ENCODE measurements at places on chromosomes 2 and 18. TPM values are rescaled to one million over a fixed set of nuclear protein-coding genes. Genes with fewer than 3 reads are reported as not detected.

FBXO41 gene
- total RNA-seq, result 5.4 TPM

HNMT gene
- total RNA-seq, result 3.4 TPM

PKDCC gene
- not detected for total RNA-seq

CRYGD gene
- not detected for total RNA-seq

ZNF513 gene
- total RNA-seq, result 9.4 TPM

CAPN14 gene
- 0.30 TPM for total RNA-seq

C2orf80 gene
- not detected for total RNA-seq

SLC5A7 gene
- total RNA-seq, result not detected

ALPG gene
- not detected for total RNA-seq

NT5C1B gene
- not detected for total RNA-seq

B3GNT7 gene
- total RNA-seq, result 0.34 TPM

CNGA3 gene
- not detected for total RNA-seq

CXCR4 gene
- total RNA-seq, result not detected

AQP12A gene
- not detected for total RNA-seq

OTOS gene
- total RNA-seq, result not detected

PARD6G gene
- total RNA-seq, result 32.2 TPM

RAMP1 gene
- total RNA-seq, result 8.2 TPM

TUBA4B gene
- not detected for total RNA-seq

HOXD13 gene
- not detected for total RNA-seq

FN1 gene
- 133 TPM for total RNA-seq

SALL3 gene
- total RNA-seq, result not detected

CNDP1 gene
- not detected for total RNA-seq

ITGA6 gene
- 777 TPM for total RNA-seq

RIF1 gene
- 19.4 TPM for total RNA-seq

SLC16A14 gene
- total RNA-seq, result 0.34 TPM

ANKRD62 gene
- not detected for total RNA-seq

TUBB6 gene
- total RNA-seq, result 1,032 TPM

MSTN gene
- total RNA-seq, result not detected

PAX8 gene
- total RNA-seq, result 3.7 TPM

NAT8 gene
- total RNA-seq, result not detected

DCDC2C gene
- not detected for total RNA-seq

POLR1A gene
- total RNA-seq, result 14.8 TPM

FOXI3 gene
- not detected for total RNA-seq

C1QL2 gene
- not detected for total RNA-seq

CFC1 gene
- not detected for total RNA-seq

All from hair follicular keratinocyte (primary cell).